ENCODE measurements at places on chromosomes 6 and 20.

GRCh38 chr6:41700463-41701347 is 34.7 kb downstream of the TFEB start:
- DNase-seq: no peak

- no peak for DNase-seq
Observed at GRCh38 chr6:150146436-150146835, 3.6 kb downstream of the PPP1R14C start.

GRCh38 chr6:138535728-138536455 is 36.6 kb upstream of the NHSL1 start:
- DNase-seq: no peak

- no peak for DNase-seq
Observed at GRCh38 chr6:117191448-117191847, 73.9 kb upstream of the VGLL2 start.

DNA sequence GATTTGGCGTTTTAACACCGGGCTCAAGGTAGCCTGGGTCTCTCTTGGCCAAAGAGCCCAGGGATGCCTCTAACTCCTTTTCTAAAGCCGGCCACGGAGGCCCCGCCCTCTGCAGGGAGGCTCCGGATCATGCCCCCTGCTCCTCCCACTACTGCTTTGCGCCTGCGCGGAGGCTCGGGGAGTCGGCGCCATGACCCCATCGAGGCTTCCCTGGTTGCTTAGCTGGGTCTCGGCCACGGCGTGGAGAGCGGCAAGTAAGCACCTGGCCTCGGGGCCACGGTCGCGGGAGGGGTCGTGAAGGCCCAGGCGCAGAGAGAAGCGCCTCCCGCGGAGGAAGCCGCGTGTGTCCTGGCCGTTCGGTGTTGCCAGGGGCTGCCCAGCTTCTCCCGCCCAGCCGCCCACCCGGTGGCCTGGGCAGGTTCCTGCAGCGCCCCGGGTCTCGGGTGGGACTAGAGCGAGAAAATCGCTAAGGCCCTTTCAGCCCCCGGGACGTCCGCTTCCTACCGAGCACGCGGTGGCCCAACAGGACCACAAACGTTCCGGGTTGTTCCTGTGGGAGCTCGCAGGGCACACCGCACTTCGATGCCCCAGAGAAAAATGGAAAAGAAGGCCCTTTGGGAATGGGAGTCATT is at the start of gene SDHAF4:
SDHAF4 (plus strand) TSS at position 180 of the 632 bp plus-strand sequence; CDS start at position 191, 11 bp downstream.
- peak; percentile 81 for DNase-seq

- no peak for DNase-seq
Observed at GRCh38 chr6:106539936-106540335, 89.4 kb downstream of the RTN4IP1 start.

DNA sequence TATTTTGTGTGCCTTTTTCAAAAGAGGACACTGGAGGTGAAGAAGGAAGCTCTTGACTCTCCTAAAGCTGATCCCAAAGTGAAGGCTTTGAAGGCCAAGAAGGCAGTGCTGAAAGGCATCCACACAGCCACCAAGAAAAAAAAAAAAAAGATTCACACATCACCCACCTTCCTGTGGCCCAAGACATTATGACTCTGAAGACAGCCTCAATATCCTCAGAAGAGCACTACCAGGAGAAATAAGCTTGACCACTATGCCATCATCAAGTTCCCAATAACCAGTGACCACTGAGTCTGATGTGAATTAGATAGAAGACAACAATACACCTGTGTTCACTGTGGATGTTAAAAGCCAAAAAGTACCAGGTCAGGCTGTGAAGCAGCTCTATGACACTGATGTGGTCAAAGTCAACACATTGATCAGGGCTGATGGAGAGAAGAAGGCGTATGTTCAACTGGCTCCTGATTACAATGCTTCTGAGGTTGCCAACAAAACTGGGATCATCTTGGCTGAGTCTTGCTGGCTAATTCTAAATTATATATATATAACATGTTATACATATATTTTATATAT is 59.4 kb downstream of the PLCG1 start:
- no peak for DNase-seq

DNA sequence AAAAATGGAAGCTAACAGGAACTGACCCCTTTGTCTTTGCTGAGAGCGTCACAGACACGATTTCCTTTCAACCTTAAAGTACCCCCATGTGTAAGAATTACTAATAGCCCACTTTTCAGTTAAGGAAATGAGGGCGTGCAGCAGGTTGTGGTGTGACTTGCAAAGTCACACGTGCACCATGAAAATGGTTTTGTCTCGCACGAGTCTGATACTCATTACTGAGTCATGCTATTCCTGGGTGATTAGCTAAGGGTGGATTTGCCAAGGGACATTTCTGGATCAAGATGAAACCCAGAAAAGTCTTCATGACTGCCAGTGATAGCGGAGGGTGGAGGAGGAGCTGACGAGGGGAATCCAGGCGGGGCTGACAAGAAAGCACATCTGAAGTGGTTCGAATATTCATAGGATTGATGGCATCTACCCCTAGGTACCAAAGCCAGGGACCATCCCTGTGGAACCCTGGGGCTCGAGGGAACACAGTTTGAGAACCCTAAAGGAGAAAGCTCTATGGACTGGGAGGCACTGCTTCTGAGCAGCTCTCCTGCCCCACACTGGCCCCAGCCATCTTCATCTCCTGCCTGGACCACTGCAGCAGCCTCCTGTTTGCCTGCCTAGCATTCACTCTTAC is 12.1 kb upstream of the NFATC2 start:
- no peak for DNase-seq

DNA sequence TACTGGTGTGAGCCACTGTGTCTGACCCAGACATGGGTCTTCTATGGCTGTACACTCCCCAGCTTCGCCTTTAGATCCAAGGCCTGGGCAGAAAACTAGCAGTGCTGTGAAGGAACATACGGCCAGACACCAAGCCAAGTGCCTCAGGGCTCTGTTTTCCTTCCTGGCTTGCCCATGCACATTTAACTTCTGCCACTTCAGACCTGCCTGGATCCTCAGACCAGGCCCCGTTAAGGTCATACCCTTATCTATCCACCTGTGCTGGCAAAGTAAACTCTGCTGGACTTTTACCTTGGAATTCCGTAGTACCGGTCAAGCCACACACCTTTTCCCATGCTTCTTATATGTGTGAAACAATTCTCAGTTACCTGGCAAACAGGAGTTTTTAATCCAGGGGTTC is 644.8 kb downstream of the PTPRT start:
- no peak for DNase-seq

DNA sequence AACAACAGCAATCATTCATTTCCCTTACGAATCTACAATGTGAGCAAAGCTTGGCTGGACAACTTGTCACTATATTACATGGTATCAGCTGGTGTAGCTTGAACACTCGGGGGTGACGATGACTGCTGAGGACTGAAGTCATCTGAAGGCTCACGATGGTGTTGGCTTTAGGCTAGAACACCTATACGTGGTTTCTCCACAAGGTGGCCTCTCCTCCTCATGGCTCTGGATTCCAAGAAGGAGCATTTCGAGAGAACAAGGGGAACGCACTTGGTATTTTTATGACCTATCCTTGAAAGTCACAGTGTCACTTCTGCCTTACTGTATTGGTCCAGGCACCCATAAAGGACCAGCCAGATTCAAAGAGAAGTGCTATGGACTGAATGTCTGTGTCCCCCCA is 37.5 kb upstream of the ADGRF1 start:
- DNase-seq: no peak

DNA sequence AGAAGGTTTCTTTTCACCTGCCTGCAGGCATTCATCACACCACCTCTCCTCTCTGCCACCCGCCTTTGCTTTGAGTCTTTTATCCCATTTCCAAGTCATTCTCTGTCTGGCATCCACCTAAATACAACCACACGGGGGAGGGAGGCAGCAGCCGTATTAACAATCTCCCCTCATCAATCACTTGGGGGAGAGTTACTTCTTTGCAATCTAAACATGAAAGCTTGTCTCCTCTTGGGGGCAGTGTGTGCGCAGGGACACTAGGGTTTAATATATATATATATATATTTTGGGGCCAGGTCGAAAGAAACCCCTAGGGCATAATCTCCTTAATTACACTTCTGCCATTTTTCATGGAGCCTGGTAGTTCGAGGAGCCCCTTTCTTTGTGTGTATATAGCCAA is 214.5 kb downstream of the TSHZ2 start:
- DNase-seq: no peak

DNA sequence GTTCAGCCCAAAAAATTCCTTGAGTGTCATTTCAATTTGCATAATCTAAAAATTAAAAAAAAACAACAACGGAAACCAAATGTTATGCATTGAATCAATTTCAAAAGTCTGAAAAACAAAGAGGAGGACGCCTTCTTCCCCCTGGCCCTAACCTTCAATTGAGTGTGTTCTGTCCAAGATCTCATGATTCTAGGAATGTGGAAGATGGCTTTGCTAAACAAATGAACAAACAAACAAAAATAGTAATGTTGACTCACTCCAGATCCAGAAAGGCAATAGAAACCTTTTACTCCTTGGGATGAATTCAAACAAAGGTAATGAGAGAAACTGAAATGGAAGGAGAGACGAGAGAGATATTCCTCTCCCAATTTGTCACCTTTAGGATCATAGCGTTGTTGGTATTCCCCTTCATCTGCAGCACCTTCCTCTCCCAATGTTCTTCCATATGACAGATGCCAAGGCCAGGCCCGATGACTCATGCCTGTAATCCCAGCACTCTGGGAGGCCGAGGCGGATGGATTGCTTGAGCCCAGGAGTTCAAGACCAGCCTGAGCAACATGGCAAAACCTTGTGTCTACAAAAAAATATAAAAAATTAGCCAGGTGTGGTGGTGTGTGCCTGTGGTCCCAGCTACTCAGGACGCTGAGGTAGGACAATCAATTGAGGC is 109.2 kb upstream of the ADGRF1 start:
- DNase-seq: no peak

DNA sequence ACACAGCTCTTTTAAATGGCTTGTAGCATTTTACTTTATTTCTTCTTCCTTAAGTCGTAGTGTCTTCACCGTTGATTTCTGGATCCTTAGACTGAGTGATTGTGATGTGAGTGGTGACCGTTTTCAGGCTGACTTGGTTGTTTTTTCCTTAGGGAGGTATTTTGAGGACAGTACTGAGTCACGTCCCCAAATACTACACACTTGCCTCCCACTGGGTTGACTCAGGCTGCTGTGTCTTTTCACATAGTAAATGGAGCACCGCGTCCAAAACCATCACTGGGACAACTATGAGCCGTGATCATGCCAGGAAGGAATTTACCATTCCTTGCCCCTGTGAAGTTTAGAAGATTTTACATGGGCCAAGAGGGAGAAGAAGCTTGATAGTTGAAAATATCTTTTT is 174.1 kb downstream of the FARS2 start:
- no peak for DNase-seq

DNA sequence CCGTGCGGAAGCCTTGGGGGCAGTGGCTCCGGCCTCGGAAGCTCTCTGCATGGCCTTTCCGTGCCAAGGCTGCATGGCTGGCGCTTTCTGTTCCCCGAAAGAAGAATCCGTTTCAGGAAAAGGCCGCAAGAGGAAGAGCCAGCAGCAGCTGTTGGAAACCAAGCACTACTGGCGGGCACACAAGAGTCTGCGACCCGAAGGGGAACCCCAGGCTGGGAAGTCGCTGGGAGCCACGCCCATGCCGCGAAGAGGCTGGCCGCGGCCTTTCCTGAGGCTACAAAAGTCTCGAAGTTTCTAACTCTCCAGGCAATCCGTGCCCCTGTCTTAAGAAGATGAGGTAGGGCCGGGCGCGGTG is at the start of gene CGAS:
CGAS (minus strand) TSS at position 191 of the 355 bp plus-strand sequence; CDS start at position 75, 116 bp downstream.
- no peak for DNase-seq

DNA sequence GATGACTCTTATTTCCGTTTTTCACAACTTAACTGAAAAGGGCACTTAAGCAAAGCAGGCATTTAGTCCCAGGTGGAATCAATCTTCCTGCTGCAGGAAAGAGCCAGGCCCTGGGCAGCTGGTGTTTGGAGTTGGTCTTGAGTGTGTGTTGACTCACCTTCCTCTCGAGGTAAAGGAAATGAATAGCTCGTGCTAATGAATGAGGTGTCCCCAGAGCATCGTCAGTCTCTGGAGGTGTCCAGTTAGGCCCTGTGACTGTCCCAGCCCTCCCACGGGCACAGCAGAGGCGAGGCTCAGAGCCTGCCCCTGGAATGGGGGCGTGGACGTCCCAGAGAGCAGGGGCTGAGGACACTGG is 277.7 kb downstream of the NRN1 start:
- peak; percentile 10 for DNase-seq

DNA sequence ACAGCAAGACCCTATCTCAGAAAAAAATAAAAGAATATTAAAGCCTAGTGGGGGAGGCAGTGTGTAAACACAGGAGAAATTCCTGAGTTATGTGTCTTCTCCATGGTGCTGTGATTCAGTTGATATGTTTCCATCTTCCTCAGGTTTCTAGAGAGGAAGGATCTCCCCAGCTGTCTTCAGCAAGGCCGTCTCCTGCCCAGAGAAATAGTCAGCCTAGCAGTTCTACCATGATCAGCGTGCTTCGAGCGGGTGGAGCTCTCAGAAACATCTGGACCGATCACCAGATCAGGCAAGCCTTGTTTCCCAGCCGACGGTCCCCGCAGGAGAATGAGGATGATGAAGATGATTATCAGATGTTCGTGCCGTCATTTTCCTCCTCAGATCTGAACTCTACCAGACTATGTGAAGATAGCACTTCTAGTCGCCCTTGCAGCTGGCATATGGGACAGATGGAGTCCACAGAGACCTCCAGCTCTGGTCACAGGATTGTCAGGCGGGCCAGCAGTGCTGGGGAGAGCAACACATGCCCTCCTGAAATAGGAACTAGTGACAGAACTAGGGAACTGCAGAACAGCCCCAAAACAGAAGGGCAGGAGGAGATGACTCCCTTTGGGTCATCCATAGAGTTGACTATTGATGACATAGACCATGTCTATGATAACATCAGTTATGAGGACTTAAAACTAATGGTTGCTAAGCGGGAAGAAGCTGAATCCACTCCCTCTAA is 34.9 kb upstream of the MTHFD1L start:
- DNase-seq: no peak

DNA sequence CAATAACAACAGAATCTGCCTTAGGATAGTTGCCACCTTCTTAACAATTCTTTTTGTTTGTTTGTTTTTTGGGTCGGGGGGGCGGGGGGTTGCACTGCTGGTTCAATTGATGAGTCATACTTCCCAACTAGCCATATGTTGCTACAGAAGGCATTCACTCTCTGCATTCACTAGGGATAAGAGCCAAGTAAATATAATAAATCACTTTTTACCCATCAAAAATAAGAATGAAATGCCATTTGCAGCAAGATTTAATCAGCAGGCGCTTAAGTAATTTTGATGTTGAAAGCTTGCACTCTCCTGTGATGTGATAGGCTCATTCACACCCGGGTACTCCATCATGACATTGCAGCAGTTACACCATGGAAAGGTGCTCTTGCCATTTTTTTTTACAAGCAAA is 209.8 kb downstream of the HIVEP2 start:
- no peak for DNase-seq

DNA sequence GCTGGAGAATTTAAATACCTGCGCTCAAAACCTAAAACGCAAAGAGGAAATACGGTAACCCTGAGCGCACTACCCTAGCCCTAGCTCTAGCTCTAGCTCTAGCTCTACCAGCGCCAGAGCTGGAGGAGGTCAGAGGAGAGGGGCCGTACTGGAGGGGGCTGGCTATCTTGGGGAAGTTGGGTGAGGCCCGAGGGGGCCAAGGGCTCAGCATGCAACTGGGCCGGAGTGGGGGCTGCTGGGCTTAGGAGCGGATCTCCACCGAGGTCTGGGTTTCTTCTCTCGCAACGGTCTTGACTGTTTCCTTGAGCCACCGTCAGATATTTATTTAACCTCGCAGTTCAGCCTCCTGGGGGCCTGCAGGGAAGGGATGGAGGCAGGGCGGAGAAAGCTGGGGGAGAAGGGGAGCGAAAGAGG is 91.0 kb downstream of the NCR2 start:
- no peak for DNase-seq

GRCh38 chr6:140175486-140175885 is 801.0 kb upstream of the CITED2 start:
- no peak for DNase-seq
